GM20000 (cell line): ENCODE measurements at places on chromosomes 6 and 20.

- DNase-seq, result no peak
Measured at GRCh38 chr20:33689493-33689892, 3.3 kb upstream of the E2F1 start.

DNA sequence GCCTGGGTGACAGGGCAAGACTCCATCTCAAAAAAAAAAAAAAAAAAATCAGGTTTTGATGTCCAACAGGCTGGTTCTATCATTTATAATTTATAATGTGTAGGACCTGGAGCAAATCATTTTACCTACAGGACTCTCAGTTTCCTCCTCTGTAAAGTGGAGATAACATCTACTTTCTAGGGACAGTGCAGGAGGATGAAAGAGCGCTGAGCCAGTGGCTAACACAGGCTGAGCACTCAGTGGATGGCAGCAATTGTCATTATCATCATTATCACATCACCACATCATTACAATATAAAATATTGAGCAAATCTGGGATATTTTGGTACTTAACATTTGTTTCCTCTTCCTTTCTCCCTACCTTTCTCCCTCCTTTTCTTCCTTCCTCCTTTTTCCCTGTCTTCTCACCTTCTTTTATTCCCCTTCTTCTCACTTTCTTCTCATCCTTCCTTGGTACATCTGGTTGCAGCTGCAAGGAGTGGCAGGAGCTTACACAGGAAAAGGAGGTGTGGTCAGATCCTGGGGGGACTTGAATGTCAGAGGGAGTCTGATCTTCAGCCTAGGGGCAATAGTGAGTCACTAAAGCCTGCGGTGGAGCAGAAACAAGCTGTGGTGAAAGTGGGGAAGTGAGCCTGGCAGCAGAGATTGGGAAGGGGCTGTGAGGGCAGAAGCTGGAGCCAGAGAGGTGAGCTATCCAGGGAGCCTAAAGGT lies 24.6 kb upstream of the CTNNBL1 start:
- no peak for DNase-seq

GRCh38 chr6:44176762-44177509 lies 18.3 kb downstream of the CAPN11 start:
- DNase-seq, result peak; percentile 74

DNA sequence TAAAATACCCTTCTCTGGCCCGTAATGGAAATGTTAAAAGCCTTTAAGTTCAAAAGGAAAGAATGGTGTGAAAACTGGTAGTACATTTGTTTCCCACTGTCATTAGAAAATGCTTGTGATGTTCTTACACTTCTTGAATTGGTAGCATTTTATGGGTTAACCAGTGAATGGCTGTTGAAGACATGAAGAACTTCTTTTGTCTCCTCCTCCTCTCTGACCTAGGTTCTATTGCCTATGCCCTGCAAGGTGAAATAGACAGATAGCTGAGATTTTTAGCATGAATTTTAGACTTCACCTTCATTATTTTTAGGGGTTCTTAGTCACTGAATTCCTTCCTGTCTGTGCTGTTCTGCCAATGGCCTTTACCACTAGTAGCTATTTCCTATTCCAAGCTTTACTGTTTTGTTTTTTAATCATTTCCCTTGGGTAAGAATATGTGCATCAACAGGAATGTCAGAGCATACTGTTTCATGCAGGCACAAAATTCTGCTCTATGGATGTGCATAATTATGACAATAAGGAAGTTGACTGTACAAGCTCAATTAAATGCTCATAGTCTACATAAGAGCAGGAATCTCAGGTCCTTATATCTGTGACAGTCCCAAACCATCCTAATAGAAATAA lies 4.9 kb downstream of the TNFAIP3 start:
- DNase-seq, result no peak

- DNase-seq, result no peak
Measured at GRCh38 chr6:105893741-105894140, 192.4 kb upstream of the PRDM1 start.

GRCh38 chr20:4601630-4602296 lies 119.9 kb upstream of the PRND start:
- DNase-seq, result no peak

- DNase-seq, result no peak
Measured at GRCh38 chr20:21496452-21496851, 17.4 kb downstream of the NKX2-2 start.

DNA sequence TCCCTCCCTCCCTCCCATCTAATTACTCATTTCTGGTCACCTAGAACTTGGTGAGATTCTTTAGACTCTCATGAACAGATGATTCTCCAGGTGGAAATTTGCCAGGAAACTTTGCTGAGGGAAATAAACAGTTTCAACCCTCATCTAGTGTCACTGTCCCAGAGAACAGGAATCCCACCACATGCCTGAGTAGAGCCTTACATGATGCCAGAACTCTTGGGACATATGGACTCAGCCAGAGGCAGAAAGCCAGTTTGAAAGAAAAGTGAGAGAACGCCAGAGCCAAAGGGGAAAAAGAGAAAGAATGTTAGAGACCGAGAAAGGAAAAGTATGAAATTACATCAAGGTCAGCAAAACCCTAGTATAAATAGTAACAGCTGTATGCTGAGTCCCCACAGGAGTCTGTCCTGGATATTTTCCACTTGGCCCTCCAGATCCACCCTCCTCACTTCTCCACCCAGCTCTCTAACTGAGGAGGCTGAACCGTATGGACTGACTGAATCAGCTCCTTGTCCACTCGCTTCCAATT lies 127.5 kb upstream of the COL21A1 start:
- DNase-seq, result no peak

DNA sequence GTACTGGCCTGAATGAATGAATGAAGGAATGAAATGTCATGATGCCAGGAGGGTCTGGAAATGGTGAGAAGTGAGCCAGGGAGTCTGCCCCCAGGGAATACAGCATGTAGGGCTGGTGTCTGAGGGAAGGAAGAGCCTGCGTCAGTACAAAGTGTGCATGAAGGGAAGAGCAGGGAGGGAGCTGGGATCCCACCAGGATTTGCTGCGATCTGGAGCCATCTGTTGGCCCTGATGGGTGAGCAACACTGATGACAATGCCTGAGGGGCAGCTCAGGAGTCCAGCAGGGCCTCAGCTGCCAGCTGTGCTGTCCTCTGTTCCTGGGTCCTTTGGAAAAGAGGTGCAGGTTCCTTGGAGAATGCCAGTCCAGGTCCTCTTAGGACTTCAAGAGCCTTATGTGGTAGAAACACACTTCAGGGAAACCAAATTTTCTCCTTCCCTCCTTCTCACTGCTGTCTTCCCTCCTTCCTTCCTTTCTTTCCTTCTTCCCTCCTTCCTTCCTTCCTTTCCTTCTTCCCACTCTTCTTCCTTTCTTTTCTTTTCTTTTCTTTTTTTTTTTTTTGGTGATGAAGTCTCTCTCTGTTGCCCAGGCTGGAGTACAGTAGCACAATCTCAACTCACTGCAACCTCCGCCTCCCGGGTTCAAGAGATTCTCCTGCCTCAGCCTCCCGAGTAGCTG lies 11.5 kb downstream of the BPI start:
- DNase-seq, result no peak

- no peak for DNase-seq
Measured at GRCh38 chr6:85706272-85706671, 63.6 kb upstream of the SYNCRIP start.
